ENCODE measurements at places on chromosomes 1 and 21.

GRCh38 chr1:227058321-227058751 lies 118.2 kb downstream of the COQ8A start:
- DNase-seq: no peak

DNA sequence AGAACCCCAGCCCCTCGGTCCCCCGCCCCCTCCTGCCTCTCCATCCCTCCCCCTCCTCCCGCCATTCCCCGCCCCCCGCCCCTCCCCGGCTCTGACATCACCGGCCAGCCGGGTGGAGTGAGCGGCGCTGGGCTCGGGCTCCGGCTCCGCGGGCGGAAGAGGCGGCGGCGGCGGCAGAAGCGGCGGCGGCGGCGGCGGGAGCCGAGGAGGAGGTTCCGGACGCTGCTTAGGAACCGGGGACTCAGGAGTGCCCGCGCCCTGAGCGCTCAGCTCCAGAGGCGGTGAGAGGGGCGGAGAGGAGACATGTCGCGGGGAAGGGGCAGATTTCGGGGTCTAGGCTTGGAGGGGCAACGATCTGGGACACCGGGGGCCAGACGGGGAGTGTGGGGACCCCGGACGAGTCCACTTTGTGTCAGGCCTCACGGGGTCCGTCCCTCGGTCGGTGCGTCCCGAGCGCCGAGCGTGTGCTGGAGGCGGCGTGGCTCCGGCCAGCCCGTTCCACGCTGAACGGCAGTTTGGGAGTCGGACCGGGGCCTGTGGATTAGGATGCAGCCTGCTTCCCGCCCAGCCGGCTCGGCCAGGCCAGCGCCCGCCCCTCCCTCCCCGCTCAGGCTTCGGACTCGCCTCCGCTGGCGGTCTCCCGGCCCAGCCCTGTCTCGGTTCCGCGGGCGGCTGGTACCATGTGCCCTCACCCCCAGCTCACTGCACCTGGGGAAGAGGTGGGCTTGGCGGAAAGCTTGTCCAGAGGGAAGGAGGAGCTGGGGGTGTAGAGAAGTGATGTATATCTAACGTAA lies at the start of gene PEA15:
TSS of gene PEA15 (plus strand) at position 143 of the 794 bp plus-strand sequence. CDS start 6,161 bp downstream, outside the sequence.
- DNase-seq: peak; percentile 23

DNA sequence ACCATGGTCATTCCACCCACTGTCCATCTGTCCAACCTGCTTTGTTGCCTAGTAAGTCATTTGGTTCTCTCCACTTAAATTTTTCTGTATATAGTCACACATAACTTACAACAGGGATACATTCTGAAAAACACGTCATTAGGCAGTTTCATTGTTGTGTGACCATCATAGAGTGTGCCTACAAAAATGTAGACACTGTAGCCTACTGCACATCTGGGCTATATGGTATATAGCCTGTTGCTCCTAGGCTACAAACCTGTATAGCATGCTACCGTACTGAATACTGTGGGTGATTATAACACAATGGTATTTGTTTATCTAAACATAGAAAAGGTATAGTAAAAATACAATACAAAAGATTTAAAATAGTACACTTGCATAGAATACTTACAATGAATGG lies 10.0 kb upstream of the NPL start:
- DNase-seq: no peak

GRCh38 chr1:244211559-244211944 lies 160.5 kb downstream of the ZBTB18 start:
- no peak for DNase-seq

- DNase-seq: no peak
Observed at GRCh38 chr1:208206092-208206698, 38.0 kb downstream of the PLXNA2 start.

DNA sequence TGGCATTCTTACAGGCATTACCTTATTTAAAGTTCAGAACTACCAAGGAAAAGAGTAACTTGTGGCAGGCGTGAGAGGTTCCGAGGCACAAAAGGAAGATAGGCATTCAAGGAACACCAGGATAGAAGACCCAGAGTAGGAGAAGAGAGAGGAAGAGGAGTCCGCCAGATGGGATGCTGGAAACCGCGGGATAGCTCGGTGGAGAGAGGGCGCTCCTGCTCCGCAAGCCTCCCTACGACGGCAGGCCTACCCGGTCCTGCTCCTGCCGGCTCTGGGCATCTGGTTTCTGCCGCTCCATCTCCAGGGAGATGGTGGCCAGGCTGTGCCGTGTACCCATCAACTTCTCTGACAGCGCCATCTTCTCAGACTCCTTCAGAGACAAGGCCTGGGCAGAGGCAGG lies 5.4 kb upstream of the NBPF1 start:
- no peak for DNase-seq

- DNase-seq: no peak
Observed at GRCh38 chr1:5408401-5408800, 583.8 kb downstream of the NPHP4 start.

GRCh38 chr1:97423403-97423802 lies 497.4 kb downstream of the DPYD start:
- no peak for DNase-seq

- no peak for DNase-seq
Observed at GRCh38 chr1:117710710-117711109, 104.9 kb downstream of the TENT5C start.

GRCh38 chr21:15874615-15875014 lies 144.8 kb downstream of the USP25 start:
- no peak for DNase-seq

DNA sequence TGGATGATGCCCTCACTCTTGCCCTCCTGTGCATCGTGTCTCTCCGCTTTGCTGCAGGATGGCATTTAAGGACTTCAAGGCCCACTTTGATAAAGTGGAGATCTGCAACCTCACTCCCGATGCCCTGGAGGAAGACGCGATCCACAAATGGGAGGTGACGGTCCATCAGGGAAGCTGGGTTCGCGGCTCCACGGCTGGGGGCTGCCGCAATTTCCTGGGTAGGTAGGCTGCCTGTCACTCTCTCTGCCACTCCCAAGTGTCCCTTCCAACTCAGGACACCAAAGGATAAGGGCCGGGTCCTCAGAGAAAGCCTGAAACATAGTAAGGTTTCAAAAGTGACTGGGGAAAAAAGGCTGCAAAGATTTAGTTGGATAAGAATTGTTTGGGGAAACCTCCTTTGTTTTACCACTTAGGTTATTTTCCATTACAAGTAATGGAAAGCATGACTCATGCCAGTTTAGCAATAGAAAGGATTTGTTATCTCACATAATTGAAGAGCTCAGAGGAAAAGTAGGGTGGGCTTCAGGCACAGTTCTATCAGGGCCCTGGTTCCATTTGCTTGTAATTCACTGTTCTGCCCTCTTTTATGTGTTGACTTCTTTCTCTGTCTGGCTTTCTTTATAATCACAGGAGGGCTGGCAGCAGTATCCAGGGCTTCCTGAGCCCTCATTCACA lies 31.9 kb downstream of the CAPN9 start:
- no peak for DNase-seq
